ENCODE measurements at places on chromosomes 16 and 17.

GRCh38 chr16:57808589-57809228 lies 6.4 kb upstream of the KIFC3 start:
- no peak for DNase-seq

DNA sequence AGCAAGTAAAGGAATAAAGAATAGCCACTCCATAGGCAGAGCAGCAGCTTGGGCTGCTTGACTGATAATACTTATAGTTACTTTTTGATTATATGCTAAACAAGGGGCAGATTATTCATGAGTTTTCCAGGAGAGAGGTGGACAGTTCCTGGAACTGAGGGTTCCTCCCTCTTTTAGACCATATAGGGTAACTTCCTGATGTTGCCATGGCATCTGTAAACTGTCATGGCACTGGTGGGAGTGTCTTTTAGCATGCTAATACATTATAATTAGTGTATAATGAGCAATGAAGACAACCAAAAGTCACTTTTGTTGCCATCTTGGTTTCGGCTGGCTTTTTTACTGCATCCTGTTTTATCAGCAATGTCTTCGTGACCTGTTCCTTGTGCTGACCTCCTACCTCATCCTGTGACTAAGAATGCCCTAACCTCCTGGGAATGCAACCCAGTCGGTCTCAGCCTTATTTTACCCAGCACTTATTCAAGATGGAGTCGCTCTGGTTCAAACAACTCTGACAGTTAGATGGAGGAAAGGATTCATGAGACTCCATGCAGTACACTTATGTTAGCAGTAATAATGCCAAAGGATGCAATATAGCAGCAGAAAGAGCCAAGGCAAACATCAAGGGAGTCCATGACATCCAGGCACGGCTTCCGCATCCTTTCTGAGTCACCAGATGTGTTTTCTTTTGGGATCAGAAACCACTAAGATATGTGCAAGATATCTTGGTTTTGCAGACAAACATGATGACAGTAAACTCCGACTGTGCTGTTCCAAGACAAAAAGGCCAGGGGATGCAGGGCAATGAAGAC lies 55.8 kb upstream of the B4GALNT2 start:
- no peak for DNase-seq

DNA sequence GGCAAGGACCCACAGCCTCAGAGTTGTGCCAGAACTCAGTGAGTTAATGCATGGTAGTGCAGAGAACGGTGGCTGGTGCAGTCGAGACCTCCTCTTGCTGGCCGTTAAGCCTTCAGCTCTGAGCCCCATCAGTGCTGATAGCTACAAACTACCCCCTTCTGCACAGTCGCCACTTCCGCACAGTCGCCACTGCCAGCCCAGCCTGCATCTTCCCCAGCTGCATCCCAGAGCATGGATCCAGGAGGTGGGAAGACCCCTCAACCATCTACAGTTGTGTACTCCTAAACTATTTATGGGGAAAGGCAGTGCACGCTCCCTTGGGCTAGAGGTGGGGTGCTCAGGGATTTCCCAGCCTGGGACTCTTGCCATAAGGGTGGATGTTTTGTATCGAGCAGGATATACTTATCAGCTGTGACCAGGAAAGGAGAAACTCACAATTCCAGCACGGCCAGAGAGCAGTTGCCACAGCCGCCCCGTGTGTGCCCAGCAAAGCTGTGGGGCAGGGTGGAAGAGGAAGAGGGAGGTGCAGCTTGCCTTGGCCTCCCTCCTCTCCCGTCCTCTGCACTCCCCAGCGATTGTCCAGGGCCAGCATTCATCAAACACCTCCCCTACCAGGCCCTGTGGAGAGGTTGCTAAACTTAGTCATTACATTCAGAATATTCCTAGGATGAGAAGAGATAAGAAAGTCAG lies 49.5 kb upstream of the CMIP start:
- DNase-seq: no peak

- DNase-seq: no peak
These were observed 274.9 kb downstream of the HAPSTR1 start for GRCh38 chr16:9366048-9366969.

- DNase-seq: no peak
These were observed 442 bp downstream of the ABCC3 start for GRCh38 chr17:50634915-50635731.

GRCh38 chr17:51425773-51426172 lies 165.4 kb downstream of the UTP18 start:
- DNase-seq: no peak

DNA sequence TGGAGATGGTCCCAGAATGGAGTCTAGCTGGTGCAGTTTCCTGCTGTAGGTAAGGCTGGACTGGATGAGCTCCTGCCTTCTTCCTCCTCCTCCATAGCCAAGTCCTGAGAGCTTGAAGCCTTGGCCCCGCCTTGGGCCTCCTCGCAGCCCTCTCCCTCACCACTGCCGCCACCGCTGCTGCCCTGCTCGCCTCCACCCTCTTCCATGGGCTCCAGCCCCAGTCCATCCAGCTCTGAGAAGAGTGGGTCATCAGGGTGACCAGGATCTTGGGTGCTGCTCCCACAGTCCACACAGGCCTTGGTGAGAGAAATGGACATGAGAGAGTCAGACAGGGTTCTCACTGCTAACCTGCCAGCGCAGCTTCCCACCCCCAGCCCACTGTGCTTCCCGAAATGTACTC lies 11.2 kb downstream of the PER1 start:
- no peak for DNase-seq

- DNase-seq: no peak
These were observed 82.5 kb upstream of the TNRC6C start for GRCh38 chr17:77875881-77876509.

DNA sequence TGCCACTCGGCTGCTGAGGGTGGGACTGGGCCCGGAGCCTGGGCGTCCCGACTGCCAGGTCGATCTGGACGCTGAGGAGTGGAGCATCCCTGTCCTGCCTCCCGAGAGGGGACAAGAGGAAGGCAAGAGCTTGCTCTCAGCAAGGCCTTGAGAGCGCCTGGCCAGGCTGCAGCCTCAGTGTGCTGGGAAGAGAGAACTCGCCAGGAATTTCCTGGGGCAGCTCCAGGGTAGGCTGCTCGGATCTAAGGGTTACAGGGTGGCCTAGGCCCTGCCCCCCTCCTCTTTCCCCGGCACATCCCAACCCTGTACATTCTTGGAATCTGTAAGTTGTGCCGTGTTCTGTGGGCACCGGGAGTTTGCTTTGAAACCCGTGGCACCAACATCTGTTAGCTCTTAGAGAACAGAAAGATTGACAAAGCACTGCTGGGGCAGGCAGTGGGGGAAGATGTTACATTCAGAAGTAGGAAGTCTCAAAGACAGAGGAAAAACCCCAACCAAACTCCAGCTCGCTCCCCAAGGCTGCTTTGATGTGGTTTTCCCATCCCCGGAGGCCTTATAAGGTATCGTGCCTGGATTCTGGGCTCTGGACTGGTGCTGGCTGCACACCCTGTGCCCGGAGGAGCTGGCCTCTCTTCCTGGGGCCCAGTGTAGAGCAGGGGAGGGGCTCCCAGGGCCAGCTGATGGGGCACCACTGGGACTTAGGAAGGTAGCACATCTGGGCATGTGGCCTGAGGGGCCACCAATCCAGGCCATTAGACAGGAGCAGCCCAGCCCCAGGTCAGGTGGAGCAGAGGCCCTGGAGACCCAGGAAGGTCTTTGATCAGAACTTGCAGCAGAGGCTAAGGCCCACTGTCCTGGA lies 55.2 kb downstream of the NKD1 start:
- DNase-seq: no peak

- DNase-seq: no peak
These were observed 13.2 kb upstream of the CDIPT start for GRCh38 chr16:29876217-29876593.

DNA sequence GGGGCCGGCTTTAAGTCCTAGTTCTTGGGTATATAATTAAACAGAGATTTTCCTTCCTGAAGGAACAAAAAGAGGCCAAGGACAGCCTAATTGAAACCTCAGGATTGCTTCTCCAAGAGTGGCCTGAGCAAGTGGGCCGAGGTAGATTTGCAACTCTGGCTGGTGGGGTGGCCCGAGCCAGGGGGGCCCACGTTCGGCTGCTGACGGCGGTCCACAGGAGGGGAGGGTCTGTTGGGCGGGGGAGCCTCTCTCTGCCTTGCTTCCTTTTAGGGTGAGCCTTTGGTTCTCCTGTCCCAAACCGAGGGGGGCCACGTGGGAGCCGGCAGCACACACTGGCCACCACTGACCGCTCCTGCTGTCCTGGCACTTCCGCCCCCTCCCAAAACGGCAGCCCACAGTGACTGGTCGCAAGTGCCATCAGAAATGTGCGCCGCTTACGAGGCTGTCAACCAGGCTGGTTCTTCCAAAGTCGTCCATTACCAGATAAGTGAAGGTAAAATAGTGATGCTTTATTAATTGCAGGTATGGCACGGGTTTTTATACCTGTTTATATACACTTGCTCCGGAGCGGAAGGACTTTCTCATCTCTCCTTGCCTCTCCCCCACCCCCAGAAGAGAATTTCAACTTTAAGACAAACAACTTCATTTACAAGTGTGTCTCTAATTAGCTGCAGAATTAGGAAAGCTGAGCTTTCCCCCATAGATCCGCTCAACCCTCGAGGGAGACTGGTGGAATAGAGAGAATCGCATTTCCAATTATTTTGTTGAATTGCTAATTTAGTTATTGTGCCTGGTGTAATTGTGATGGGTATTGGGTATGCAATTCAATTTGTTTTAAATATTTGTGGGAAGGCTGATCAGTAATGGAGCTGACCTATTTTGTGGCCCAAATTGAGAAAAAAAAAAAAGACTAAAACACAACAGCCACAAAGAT lies 117.8 kb downstream of the AATF start:
- no peak for DNase-seq

GRCh38 chr16:8867216-8867931 lies 1.4 kb downstream of the CARHSP1 start:
- DNase-seq: no peak

GRCh38 chr16:6066652-6067051 lies 969.1 kb upstream of the EEF2KMT start:
- DNase-seq: peak; percentile 60

- DNase-seq: no peak
These were observed 228.7 kb downstream of the MSI2 start for GRCh38 chr17:57484826-57485565.

DNA sequence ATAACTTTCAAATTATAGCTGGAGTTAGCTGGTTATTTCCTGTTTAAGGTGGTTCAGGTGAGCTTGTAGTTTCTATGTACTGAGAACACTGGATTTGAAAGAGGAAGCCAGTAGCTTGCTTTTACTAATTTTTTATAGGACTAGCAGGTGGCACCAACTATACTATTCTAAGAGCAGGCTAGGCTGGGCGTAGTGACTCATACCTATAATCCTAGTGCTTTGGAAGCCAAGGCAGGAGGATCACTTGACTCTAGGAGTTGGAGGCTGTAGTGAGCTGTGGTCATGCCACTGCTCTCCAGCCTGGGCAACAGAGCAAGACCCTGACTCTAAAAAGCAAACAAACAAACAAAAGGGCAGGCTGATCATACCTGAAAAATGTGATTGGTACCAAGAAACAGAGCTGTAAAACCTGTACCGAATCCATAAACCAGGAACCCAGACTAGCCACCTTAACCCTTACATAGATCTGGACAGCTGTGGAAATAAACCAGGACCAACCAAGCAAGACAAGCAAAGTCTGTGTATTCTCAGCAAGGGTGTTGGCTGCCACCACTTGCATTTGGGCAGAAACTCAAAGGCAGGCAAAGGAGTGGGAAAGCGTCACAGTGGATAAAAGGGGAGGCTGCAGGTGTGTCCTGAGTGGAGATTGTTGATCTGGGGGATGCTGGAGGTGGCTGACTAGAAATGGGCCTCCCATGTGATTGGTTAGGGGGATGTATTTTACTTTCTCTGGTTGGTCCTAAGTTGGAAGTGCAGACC lies 36.3 kb downstream of the SLC47A1 start:
- no peak for DNase-seq

All from SK-N-DZ (cell line).